NB4 (cell line): ENCODE measurements at places on chromosomes 2 and 18.

- no peak for DNase-seq
Observed at GRCh38 chr2:51718881-51719280, 686.9 kb upstream of the NRXN1 start.

GRCh38 chr2:221102896-221103688, 469.0 kb downstream of the EPHA4 start:
- no peak for DNase-seq

DNA sequence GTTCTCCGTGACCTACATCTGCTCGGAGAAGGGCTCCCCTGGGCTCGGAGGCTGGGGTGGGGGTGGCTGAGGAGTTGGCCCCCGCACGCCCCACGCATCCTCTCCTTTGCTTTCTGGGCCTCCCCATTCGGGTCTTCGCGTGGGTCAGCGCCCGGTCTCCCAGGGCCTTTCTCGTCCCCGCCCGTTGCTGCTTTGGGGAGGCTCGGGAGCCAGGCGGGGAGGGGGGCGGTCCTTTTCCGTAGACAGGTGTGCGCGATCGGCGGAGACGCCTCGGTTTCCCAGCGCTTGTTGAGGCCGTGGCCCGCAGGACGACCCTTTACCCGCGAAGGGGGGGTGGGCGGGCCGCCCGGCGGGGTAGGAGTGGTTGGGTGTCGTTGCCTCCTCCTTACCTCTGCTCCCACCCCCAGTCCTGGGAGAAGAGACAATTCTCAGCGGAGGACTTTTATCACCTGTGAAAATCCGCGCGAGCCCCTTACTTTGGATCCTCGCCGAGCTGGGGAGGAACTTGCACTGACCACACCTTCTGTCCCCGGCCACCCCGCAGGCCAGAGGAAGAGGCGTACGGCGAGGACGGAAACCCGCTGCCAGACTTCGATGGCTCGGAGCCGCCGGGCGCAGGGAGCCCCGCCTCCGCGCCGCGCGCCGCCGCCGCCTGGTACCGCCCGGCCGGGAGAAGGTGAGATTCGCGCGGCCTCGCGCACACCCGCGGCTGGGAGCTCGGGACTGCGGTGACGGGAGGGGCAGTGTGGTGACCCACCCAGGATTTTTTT, 2.6 kb downstream of the ADCYAP1 start:
- no peak for DNase-seq

GRCh38 chr2:60839126-60839813, 42.1 kb upstream of the REL start:
- DNase-seq, result no peak

DNA sequence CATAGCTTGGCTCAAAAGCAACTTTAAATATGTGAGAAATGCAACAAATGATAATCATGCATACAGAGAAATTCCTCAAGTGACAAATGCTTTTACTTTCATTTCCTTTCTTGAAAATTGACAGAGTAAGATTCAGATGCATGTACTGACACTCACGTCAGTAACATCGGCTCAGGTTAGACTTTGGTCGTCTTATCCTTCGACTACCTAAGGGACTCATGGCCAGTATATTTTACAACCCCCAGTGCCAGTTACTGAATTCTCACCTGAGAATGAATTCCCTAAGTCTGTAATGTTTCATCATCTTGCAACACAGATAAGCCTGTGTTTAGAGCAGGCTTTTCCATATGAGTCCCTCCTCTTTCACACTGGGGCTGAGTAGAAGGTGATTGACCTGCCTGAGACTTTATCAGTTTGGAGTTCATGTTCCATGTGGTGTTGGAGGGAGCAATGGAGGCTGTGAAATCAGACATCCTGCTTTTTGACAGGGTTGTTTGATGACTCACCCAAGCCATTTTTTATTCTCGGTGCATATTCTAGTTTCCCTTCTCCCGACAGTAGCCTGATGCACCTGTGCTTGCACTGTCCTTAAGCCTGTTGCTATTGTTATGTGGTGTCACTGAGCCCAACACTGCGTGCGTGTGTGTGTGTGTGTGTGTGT, 30.5 kb upstream of the ATP8B1 start:
- DNase-seq, result no peak
